Kidney (tissue), 22 donors: ENCODE measurements at places on chromosomes 3 and 15. TPM values are rescaled to one million over a fixed set of nuclear protein-coding genes. Genes with fewer than 3 reads are reported as not detected.

PPP1R14D gene
- total RNA-seq, result not detected

ITPKA gene
- total RNA-seq, result 0.66 TPM

DNA sequence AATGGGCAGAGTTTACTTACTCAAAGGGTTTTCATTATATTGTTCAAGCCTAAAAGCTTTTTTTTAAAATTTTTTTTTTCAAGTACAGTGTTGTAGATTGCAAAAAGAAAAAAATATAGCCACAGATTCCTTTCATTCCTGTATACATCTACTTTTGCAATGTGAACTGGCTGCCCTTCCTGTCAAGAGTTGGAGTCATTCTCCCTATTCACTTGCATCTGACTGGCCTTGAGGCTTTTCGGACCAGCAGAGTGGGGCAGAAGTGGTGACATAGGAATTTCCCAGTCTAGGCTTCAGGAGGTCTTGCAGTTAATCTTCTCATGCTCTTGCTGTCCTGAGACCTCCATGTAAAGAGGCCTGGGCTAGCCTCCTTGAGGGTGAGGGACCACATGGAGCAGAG lies 218.3 kb upstream of the CFAP20DC start:
- H3K36me3 ChIP-seq, result no peaks in the 10 kb centered on the region
- H3K4me3 ChIP-seq, result no peak overlapping the region
- no peak overlapping the region for H3K27ac ChIP-seq
- no peaks in the 10 kb centered on the region for H3K4me1 ChIP-seq

GRCh38 chr3:134650431-134651346 lies at the start of gene KY:
Gene KY (minus strand): TSS chr3:134651022. CDS start chr3:134650960, 62 bp downstream.
- H3K27me3 ChIP-seq, result no peaks in the 10 kb centered on the region
- H3K36me3 ChIP-seq, result no peaks in the 10 kb centered on the region
- H3K4me1 ChIP-seq, result no peaks in the 10 kb centered on the region

EIF5A2 gene
- 11.2 TPM for total RNA-seq

RPS27L gene
- 120 TPM for total RNA-seq

TMC3 gene
- not detected for total RNA-seq

GRCh38 chr3:31695280-31696008 lies 162.7 kb downstream of the STT3B start:
- H3K36me3 ChIP-seq, result peaks cover 5% of the 10 kb centered on the region
- H3K27me3 ChIP-seq, result no peaks in the 10 kb centered on the region
- no peak overlapping the region for H3K27ac ChIP-seq
- DNase-seq, result no peak

DNA sequence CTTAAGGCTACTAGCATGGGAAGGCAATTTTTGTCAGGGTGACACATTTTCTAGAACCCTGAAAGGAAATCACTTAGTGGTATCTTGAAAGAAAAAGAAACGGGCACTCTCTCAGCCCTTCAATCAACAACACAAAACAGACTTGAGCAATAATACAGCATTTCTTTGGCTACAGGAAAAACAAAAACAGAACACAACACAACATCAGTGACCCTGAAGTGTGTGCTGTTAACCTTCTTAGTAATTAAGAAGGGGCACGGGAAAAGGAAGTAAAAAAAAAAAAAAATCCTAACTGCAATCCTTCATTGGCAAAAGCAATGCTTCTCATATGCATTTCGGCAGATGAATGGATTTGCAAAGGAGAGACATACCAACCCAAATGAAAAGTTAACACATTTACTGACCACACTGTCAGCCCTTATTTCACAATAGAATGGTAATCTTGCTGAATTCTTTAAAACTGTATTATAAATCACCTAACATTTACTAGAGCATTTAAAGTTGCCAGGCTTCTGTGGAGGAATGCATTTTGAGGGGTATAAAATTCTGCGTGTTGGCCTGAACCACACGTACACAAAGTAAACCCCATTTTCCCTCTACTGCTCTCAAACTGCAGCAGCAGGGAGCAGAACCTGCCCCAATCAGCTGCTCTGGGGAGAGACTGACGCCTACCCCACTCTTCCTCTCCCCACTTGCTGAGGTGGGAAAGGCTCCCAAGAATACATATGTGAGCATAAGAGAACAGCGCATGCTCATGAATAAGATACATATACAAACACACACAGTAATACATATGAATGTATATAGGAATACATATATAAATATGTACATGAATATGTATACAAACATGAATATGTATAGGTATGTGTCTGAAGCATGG lies 198.5 kb downstream of the FOXP1 start:
- no peak overlapping the region for H3K27ac ChIP-seq
- H3K4me1 ChIP-seq, result peaks cover 3% of the 10 kb centered on the region

DNA sequence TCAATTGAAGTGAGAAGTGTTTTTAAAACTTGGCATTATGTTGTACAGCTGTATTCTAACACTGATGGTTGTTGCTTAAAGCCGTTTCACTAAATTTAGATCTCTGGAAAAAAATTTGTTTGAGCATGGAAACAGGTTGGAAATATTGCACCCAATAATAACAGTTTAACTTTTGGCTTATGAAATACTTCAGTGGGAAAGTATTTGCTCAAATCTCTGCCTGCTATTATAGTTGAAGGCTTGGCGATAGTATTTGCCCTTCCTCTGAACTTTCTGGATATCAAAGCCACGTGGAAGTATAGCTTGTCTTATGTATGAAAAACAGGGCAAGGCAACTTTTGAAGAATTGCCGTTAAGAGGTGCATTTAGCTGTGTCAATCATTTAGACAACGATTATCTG lies 270.3 kb upstream of the LRRFIP2 start:
- H3K27me3 ChIP-seq, result no peaks in the 10 kb centered on the region
- no peaks in the 10 kb centered on the region for H3K4me1 ChIP-seq
- no peak overlapping the region for H3K4me3 ChIP-seq
- H3K36me3 ChIP-seq, result no peaks in the 10 kb centered on the region
- H3K27ac ChIP-seq, result no peak overlapping the region

DNA sequence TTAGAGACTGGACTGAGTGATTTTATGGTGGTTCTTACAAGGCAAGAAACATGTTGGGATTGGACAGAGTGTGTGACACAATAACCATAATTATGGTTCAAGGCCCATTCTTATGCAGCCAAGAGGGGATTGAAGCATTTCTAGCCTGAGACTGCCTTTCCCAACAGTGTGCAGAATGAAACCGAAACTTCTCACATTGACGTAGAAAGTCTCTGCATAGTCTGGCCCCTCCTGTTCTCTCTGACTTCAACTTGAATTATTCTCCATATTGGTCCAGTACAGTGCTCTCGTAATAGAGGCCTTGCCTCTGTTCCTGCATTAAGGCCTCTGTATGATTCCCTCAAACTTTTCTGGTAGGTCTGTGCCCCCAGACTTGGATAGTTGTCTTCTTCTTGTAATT lies 138.3 kb downstream of the DIPK2A start:
- no peak overlapping the region for H3K4me3 ChIP-seq
- H3K36me3 ChIP-seq, result no peaks in the 10 kb centered on the region
- H3K27me3 ChIP-seq, result no peaks in the 10 kb centered on the region
- no peak for DNase-seq
- no peak overlapping the region for H3K27ac ChIP-seq
- no peaks in the 10 kb centered on the region for H3K4me1 ChIP-seq

DNA sequence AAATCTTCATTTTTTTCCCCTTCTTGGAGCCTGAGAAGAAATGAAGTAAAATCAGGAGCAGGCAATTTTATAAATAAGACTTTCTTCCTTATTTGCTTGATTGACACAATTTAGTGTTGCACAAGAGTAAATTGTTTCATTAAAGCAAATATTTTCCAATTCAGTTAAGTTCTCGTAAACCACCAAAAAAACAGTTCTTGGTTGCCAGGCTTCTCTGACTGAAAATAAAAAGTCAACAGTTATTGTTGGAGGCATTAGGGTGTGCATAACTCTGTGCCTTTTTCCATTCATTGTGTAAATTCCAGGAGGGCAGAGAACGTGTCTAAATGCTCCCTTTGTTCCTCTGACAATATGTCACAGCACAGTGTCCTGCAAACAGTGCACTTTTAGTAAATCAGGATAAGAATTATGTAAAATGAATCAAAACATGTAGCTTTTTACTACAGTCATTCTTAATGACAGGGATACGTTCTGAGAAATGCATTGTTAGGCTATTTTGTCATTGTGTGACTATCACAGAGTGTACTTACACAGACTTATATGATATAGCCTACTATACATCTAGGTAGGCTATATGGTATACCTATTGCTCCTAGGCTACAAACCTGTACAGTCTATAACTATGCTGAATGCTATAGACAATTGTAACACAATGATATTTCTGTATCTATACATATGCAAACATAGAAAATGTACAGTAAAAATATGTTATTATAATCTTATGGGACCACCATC lies at the start of gene CP:
Gene CP, minus strand, starts transcription at position 47 of the 735 bp plus-strand sequence. Its CDS starts 37 bp downstream, at position 10.
- peaks cover 3% of the 10 kb centered on the region for H3K4me1 ChIP-seq
- no peaks in the 10 kb centered on the region for H3K27me3 ChIP-seq
- H3K27ac ChIP-seq, result no peak within 1 kb of the TSS
- no peaks in the 10 kb centered on the region for H3K36me3 ChIP-seq
- H3K4me3 ChIP-seq, result no peak within 1 kb of the TSS
- DNase-seq, result no peak

DNA sequence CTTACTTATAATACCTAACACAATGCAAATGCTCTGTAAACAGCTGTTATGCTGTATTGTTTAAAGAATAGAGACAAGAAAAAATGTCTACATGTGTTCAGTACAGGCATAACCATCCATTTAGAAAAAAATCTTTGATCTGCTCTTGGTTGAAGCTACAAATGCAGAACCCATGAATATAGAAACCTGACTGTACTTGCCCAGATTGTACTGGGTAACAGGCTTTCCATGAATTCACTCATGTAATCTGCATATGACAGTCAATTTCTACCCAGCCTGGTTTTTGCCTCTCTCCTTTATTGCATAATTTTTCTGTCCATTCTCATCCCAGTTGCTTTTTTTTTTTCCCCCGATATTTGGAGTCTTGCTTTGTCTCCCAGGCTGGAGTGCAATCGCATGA lies 62.6 kb upstream of the ETV5 start:
- no peaks in the 10 kb centered on the region for H3K36me3 ChIP-seq
- H3K27me3 ChIP-seq, result no peaks in the 10 kb centered on the region
- DNase-seq, result no peak
- no peak overlapping the region for H3K27ac ChIP-seq
- no peak overlapping the region for H3K4me3 ChIP-seq
- H3K4me1 ChIP-seq, result no peaks in the 10 kb centered on the region

GRCh38 chr3:22569570-22569969 lies 633.6 kb upstream of the UBE2E2 start:
- no peaks in the 10 kb centered on the region for H3K36me3 ChIP-seq
- no peaks in the 10 kb centered on the region for H3K27me3 ChIP-seq
- DNase-seq, result no peak
